Hematopoietic multipotent progenitor cell treated with erythropoietin and hydrocortisone succinate and interleukin-3 and kit ligand, for 8 days (in vitro differentiated cells): ENCODE measurements at places on chromosomes 11 and 22.

DNA sequence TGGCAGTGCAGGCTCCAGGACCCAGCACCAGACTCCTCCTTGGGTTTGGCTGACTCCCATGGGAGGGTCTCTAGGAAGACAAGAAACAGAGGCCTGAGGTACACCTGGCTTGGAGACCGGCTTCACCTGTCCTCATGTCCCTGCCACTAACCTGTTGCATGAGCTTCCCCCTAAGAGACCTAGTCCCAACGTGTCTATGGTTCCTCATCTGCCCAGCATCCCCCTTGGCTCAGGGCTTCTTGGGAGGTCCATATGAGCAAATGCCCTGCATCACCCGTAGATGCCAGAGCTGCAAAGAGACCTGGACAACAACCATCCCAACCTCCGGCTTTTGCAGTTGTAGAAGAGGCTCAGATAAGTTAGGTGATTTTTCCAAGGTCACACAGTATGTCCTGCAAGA lies 123.5 kb downstream of the BUD13 start:
- DNase-seq, result no peak

DNA sequence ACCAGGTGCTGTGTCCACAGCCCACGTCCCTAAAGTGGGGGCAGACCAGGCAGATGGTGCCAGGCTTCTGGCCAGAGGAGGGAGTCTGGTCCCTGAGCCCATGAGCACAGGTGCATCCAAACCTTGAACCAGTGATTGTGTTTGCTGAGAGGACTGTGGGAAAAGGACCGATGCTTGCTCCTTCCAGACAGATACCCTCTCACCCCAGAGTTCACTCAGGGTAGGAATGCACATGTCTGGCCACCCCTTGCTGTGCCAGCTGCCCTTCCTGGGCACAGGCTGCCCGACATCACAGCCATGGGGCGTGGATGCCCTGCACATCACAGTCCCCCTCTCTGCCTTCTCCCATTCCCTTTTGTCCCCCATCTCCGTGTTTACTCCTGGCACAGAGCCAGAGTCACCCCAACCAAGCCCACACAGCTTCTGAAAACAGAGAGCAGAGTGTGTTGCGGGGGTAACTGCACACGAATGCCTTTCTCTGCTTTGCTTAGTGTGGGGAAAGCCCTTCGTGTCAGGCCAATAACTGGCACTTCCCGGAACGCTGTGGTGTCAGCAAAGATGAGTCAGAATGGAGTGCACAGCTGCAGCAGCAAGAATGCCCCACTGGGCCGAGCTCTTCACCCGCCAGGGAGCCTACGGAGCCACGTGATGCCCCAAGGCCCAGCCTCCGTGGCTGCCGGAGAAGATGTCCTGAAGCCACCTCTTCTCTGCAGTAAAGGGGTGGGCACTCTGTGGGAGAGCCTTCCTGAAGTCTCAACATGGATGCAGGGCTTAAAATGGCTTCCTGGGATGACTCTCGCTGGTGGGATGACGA lies 7.6 kb downstream of the CARS1 start:
- DNase-seq, result no peak

GRCh38 chr11:73225001-73225686 lies 7.1 kb downstream of the P2RY2 start:
- DNase-seq, result no peak

DNA sequence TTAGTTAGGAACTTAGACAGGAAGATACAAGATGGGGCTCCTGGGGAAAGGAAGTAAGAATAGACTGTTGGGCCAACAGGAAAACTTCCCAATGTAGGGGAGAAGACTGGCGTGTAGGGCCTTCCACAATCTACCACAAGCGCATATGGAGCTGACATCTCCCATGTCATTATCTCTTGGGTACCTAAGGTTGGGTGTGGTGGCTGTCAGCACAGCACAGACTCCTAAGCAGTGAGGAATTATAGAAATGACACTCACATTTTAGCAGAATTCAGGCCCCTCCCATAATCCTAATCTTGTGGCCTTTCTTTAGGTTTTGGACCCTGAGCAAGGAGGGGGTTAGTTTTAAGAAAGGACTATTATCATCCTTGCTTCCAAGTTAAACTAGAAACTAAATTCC lies 11.6 kb downstream of the TRIM21 start:
- peak; percentile 84 for DNase-seq
